ENCODE measurements at places on chromosomes 4 and X.

DNA sequence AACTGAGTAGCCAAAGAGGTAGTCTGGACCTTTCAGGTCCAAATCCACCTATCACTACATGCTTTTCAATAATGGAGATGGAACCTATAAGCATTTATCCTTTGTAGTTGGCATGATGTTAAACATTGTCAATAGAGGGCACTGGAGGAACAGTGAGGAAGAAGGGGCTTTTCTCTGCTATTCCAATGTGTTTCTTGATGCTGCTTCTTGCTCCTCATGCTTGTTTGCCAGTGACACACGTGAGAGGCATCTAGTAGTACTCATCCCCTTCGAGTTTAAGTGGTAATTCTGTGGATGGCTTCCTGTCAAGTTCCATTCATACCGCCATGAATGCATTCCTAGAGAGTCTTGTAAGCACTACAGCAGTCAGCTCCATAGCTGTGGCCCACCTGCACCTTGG is 84.0 kb downstream of the NAA11 start:
- DNase-seq, result no peak

GRCh38 chrX:131650637-131651410 is 107.0 kb downstream of the OR13H1 start:
- no peak for DNase-seq

DNA sequence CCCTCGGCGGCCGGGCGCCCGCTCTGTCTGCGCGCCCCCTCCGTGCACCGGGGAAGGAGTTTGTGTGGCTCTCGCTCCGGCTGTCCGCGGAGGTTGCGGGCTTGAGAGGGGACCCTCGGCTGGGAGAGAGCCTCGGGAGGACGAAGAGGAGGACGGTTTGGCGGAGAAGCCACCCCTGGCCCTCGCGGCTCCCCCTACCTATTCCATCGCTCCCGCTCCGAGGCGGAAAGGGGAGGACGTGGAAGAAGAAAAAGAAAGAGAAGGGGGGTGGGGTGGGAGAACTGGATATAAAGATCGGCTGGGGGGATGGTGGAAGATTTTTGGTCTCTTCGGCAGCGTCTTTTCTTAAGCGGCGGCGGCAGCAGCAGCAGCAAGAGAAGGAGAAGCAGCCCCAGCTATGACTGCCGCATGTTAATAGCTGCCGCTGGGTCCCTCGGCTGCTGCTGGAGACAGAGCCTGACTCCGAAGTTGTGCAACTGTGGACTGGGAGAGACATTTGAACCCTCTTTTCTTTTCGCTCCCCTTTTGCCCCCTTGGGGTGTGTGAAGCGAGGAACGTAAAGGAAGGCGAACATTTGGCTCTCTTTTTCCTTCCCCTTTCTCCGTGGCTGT is 895 bp downstream of the ADGRL3 start:
- no peak for DNase-seq

DNA sequence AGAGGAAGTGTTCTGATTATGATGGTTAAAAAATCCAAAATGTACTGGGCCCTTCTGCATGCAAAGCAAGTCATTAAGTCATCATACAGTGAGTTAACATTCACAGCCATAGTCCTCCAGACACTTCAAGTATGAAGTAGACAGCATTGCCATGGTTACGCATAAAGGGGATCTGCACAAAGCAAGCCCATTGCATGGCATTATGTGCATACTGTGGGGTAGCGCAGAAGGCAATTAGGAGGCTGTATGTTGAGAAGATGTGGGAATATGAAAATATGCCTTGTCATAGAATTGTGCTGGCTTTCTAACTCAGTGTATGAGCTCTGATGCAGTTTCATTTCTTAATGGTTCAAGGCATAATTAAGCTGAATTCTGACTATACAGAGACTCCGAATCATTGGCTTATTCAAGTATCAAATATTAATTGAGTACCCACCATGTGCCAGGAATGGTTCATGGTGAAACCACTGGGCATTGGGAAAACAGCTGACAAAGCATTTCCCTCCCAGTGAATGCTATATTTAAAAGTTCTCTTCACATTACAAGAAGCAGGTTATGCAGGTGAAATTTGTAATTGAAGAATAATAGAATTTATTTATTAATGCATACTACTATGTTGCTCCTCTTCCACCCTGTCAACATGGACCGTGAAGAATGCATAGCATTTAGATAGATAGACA is 588.9 kb downstream of the ZNF674 start:
- no peak for DNase-seq

DNA sequence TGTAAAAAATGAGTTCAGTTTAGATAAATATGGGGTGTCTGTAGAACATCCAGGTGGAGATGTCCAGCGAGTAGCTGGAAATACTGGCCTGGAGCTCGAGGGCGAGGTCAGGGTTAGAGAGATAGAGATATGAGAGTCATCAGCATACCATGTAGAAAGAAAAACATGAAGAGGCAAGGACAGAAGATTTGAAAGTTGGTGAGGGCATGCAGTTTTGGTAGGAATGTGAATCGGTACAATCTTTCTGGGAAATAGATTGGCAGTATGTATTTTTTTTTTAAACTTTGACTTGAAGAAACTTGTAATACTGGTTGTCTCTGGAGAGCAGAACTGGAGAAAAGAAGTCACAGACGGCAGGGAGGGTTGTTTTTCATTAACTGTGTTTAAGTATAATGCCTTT is 2.4 kb upstream of the SNX12 start:
- DNase-seq, result no peak

Data from NCI-H2081 treated with DMSO at 0.1 percent for 48 hours (cell line).